ENCODE measurements at places on chromosomes 12 and 14.

- no peak for DNase-seq
Measured at GRCh38 chr14:98230411-98230810, 1041.6 kb downstream of the BCL11B start.

- peak; percentile 78 for DNase-seq
Measured at GRCh38 chr14:20662968-20663732, 21.2 kb upstream of the RNASE4 start.

DNA sequence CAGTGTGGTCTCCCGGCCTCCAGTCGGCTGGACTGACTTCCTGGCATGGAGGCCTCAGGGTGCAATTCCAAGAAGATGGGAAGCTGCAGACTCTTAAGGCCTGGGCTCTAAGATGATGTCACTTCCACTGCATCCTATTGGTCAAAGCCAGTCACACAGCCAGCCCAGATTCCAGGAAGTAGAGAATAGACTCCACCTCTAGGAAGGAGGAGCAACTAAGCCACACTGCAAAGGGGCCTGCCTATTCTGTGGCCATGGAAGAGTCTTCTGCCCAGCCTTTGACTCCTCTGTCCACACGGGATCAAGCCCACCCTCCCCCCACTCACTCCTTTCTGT is 103.9 kb upstream of the RFLNA start:
- no peak for DNase-seq

DNA sequence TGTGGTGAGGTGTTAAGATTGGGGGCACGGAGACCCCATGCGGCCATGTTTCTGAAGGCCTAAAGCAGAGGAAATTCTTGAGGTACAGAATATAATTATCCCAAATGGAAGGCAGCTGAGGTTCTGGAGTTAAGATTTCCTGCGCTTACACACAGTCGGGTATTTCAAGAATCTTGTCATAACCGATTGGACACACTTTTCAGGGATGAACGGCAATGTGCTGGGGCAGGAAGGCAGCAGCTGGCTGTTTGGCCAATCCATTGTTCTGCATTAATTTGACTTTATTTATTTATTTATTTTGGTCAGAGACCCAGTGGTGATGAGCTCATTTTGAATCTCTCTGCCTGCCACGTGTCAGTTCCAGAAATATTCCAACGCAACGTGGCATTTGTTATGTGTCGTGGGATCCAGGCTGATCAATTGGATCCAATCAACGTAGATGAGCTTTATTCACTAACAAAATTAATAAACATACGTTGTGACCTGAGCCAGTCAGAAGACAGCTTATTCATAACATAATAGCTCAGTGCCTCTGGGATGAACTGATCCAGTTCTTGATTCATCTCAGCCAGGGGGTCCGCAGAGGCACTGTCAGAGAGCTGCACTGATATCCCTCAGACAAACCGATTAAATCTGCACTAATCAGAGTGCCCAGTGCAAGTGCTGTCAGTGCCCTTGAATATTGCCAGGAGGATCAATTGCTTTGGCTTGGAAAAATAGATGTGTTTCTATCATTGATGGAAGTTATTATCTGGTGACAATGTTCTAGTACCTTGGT is 181.0 kb downstream of the KTN1 start:
- no peak for DNase-seq

DNA sequence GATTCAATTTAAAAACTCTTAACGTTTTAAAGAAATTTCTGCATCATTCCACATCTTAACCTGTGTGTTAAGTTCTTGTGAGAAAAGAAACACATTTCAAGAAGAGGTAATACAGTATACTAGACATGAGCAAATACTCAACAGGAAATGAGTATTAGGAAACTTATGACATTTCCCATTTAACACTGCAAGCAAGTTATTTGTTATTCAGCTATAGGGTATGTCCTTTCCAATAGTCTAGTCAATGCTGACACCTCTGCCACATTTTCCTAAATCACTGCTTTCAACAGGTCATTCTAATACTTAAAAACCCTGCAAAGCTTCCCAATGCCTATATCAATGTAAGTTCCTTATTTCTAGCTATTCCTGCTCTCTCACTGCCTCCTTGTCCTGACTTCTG is 93.1 kb downstream of the DDHD1 start:
- no peak for DNase-seq

DNA sequence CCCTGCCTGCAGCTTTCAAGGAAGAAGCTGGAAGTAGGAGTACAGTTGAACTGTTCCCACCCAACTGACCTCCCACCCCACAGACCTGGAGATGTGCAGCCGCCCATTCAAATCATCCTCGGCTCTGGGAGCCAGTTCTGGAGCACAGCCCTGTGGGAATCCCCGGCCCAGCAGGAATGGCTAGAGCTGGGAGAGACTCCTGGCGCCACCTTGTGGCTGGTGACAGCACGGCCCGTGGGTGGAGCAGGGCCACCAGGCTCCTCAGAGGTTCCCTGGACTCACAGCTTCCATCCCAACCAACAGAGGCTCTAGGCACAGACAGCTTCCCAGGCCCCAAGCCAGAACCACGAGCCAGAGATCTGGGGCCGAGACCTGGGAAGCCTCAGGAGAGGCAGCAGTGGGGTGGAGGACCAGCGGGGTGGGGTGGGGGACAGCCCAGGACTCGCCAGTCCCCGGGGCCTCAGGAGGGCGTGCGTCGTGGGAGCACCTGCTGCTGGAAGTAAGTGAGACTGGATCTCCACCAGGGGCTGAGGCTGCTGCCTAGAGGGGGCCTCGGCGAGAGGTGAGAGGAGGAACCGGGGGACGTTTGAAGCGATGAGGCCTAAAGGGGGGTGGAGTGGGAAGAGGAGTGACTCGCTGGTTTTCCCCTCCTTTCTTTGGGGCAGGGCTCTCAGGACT is 43.4 kb downstream of the RNF34 start:
- DNase-seq = peak; percentile 61

DNA sequence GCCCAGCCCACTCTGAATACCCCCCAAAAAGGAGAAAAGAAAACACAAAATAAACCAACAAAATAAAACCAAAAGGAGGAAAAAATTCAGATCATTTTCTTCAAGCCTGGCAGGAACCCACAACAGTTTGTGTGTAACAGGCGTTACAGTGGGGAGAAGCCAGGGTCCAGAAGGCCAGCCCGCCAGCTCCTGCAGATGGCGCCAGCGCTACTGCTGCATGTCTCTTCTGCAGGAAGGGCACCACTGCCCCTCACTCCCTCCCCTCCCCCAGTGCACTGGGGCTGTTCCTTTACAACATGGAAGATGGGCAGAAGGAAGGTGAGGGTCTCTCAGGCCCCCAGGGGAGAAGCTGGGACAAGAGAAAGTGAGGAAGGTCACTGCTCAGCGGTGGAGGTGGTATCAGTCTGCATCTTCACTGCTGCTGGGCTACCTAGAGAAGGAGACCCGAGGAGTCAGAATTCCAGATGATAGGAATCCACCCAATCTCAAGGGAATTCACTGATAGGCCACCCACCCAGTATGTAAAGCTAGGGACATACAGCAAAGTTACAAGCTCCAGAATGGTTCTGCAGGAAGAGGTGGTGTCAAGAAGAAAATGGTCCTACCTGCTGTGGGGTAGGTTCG is 2.3 kb upstream of the NOP2 start:
- DNase-seq = no peak

DNA sequence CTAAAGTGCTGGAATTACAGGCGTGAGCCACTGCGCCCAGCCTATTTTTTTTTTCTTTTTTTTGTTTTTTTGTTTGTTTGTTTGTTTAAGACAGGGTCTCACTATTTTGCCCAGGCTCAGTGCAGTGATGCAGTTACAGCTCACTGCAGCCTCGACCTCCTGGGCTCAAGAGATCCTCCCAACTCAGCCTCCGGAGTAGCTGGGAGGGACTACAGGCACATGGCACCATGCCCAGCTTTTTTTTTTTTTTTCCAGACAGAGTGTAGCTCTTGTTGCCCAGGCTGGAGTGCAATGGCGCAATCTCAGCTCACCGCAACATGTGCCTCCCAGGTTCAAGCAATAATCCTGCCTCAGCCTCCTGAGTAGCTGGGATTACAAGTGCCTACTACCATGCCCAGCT is 5.8 kb upstream of the ITFG2 start:
- no peak for DNase-seq

DNA sequence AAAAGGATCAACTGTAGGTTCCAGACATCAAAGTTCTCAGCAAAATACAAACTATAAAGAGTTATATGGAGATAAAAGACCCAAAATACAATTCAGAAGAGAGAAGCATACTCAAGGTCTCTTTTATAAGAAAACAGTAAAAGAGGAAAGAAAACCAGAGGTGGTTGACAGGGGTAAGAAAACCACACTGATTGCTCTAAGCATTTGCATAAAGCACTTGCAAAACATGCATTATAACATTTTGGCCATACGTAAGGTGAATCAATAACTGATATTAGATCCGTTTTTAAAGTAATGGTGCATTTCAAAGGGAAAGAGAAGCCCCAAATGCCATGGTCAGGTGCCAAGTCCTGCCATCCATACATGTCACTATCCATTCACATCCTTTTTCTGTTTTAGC is 5.9 kb downstream of the DDHD1 start:
- no peak for DNase-seq

DNA sequence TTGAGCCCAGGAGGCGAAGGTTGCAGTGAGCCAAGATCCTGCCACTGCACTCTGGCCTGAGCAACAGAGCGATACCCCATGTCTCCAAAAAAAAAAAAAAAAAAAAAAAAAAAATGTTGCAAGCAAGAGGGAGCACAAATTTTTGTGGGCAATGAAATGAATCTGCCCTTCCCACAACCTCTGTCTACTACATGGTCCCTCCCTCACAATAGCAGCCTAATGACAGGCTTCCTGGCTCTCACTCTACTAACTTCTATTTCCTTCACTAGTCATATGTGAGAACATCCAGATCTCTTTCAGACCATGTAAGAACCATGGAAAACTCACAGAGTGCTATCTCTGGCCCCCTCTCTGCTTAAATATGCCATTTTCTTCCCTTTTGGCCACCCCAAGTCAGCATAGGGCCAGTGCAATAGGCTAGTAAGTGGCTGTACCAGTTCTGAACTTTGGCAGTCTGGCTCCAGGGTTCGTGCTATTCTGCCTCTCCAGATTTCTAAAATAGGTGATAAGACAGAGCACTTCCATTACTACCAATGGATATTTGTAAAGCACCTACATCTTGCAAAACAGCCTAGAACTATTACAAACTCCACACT is 7.1 kb downstream of the OSBPL8 start:
- DNase-seq = no peak

GRCh38 chr12:92639017-92639416 is 63.8 kb upstream of the PLEKHG7 start:
- DNase-seq = no peak

DNA sequence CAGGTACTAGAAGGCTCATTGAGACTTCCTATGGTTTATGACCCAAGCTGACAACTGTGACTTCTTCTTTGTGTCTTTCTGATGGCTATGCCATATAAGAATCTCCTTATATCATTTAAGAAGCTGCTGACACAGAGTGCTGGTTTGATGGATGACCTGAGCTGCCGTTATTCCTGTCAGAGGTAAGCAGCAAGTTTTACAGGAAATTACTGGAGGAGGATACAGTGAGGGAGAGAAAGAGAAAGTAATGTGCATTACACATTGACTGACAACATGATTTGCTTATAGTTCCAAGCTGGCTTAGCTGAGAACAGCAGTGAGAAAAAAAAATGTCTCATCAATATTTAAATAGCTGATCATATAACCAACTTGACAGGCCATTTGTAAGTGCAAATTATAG is 981.4 kb downstream of the FSCB start:
- DNase-seq = no peak

GRCh38 chr12:132300789-132301722 is 28.3 kb downstream of the GALNT9 start:
- DNase-seq = no peak

- no peak for DNase-seq
Measured at GRCh38 chr14:21268617-21269251, 508 bp downstream of the HNRNPC start.

- DNase-seq = no peak
Measured at GRCh38 chr12:104181313-104181712, 34.3 kb upstream of the TXNRD1 start.

- no peak for DNase-seq
Measured at GRCh38 chr12:3102771-3103410, 25.7 kb downstream of the TSPAN9 start.

- DNase-seq = no peak
Measured at GRCh38 chr12:104581005-104581570, 124.3 kb downstream of the CHST11 start.

GRCh38 chr12:77979597-77980250 is 149.0 kb downstream of the NAV3 start:
- DNase-seq = no peak

GRCh38 chr12:98740751-98741150 is 95.7 kb downstream of the APAF1 start:
- DNase-seq = no peak

- no peak for DNase-seq
Measured at GRCh38 chr14:67387195-67387594, 24.8 kb downstream of the PLEK2 start.

DNA sequence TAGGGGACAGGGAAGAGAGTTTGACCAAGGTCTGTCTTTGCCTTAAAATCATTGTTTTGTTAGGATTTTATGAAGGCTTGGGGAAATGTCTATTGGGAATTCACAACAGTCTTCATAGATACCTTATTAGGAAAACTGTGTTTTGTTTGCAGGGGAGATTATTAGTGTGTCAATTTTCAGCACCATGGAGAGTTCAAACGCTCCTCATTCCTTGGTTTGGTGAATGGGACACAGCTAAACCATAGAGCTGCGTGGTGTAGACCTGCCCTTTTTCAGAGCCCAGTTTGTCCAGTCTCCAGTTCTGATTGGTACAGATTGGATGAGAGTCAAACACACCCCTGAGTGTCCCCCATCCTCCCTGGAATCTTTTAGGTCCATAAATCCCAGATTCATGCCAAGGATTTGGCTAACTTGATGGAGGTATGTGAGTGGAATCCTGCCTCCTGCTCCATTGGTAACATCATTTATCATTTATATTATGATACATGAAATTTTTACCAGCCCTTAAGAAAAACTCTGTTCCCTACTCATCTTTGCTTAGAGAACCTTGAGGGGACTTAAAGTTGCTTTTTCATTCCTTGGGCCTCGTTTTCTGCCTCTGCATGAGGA is 12.0 kb downstream of the NGDN start:
- DNase-seq = no peak

GRCh38 chr12:81874166-81874565 is 115.0 kb upstream of the PPFIA2 start:
- DNase-seq = no peak

GRCh38 chr14:65260786-65261185 is 151.7 kb upstream of the FUT8 start:
- DNase-seq = no peak

GRCh38 chr12:117486840-117487659 is 125.6 kb upstream of the NOS1 start:
- no peak for DNase-seq

DNA sequence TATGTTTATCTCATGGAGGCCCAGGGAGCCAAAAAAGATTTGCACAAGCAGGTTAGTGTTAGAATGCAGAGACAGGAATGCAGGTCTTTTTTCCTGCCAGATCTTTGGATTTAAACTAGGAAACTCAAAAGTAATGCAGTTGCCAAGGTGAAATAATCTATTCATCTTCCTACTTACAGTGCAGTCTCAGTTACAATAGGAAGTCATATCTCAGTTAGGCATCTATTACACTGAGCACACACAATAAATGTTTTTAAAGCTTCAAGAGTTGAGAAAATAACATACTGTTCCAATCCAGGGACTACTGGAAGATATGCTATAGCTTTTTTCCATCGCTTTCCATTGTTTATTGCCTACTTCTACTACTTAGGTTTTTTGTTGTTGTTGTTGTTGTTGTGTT is 279.3 kb upstream of the E2F7 start:
- DNase-seq = no peak

- no peak for DNase-seq
Measured at GRCh38 chr12:51662728-51663154, 71.7 kb downstream of the SCN8A start.

Data from memory B cell (primary cell).